ENCODE measurements at places on chromosomes 16 and 17. TPM values are rescaled to one million over a fixed set of nuclear protein-coding genes. Genes with fewer than 3 reads are reported as not detected.

NPIPB6 gene
- not detected for total RNA-seq

TLE7 gene
- total RNA-seq, result not detected

RSAD1 gene
- 28.4 TPM for total RNA-seq

APRT gene
- total RNA-seq, result 50.3 TPM

FASN gene
- total RNA-seq, result 85.0 TPM

ACSM2A gene
- not detected for total RNA-seq

Data from fibroblast of lung (primary cell).